Stimulated activated CD4-positive, alpha-beta T cell treated with anti-CD3 and anti-CD28 coated beads, TNF-alpha, amount 100 ng/mL, for 1 hour (primary cell): ENCODE measurements at places on chromosomes 11 and 22.

DNA sequence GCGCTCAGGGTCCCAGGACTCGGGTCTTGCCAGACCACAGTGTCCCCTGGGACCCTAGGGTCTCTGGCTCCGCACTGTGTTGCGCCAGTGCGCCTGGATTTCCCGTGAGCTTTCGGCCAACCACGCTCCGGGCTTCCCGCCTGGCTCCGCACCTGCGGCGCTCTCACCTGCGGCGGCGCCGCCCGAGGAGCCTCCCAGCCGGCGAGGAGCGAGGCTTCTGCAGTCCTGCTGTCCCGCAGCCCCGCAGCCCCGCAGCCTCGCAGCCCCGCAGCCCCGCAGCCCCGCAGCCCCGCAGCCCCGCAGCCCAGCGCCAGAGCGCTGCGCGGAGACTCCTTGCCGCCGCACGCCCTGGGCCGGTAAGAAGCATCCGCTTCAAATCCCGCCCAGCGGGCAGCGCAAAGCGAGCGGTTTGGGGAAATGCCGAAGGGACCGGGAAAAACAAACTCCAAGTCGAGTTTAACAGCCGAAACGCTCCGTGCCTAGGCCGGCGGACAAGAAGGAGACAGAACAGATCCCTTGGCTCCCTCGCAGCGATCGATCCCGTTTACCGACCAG is 939 bp downstream of the ALX4 start:
- no peak for DNase-seq

GRCh38 chr11:45171550-45171949 is 25.1 kb downstream of the PRDM11 start:
- no peak for DNase-seq

- DNase-seq: no peak
These were observed 73.8 kb upstream of the ARFGAP3 start for GRCh38 chr22:42930810-42931420.

GRCh38 chr22:31155422-31155821 is 4.6 kb upstream of the RNF185 start:
- no peak for DNase-seq

DNA sequence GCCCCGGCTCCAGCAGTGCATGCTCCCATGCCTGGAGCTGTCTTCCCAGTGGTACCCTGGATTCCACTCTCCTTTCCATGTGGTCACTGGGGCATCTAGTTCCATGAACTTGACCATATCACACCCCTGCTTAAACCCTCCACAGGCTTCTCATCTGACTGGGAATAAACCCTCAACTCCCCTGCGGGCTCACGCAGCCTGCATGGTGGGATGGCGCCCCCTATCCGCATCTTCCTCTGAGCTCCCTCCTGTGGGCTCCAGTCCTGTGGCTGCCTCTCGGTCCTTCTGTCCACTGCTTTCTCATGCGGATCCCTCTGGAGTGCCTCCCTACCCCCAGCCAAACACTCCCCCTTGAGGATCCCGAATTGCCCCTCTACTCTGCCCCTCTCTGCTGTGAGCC is 41.4 kb upstream of the TTLL12 start:
- no peak for DNase-seq

DNA sequence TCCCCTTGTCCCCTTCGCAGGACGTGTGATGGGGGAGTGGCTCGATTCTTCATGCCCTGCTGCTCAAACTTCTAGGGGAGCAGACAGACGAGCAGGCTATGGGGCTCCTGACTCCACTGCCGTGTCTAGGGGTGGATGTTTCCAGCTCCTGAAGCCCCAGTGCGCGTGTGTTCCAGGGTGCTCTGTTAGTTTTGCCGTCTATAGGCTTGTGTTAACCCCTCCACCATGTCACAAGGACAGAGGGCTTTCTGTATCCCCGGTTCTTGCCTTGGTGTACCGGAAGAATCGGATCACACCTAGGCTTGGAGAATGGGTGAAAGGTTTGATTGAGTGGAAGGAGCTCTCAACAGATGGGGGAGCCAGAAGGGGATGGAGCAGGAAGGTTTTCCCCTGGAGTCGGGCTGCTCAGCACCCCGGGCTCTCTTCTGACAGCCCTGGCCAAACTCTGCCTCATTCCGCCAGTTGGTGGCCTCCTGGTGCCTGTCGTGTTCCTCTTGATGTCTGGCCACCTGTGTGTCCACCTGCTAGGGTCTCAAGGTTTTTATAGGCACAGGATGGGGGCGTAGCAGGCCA is 810.7 kb downstream of the BRD1 start:
- no peak for DNase-seq

DNA sequence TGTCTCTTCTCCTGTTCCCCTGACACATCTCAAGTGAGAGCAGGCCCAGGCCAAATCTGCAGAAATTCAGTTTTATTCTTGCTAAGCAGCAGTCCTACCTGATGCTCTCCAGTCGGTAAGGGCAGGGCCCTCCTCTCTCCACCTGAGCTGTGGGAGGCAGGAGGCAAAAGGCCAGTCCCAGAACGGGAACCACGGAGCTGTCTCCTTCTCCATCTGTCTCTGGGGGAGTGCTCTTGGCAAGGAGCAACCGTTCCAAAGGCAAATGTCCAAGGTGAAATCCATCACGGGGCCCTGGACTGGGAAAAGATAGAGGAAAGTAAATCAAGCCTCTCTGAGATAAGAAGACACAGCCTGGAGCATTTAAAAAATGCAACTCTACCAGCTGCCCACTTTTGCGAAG is 65.2 kb upstream of the CDON start:
- no peak for DNase-seq

DNA sequence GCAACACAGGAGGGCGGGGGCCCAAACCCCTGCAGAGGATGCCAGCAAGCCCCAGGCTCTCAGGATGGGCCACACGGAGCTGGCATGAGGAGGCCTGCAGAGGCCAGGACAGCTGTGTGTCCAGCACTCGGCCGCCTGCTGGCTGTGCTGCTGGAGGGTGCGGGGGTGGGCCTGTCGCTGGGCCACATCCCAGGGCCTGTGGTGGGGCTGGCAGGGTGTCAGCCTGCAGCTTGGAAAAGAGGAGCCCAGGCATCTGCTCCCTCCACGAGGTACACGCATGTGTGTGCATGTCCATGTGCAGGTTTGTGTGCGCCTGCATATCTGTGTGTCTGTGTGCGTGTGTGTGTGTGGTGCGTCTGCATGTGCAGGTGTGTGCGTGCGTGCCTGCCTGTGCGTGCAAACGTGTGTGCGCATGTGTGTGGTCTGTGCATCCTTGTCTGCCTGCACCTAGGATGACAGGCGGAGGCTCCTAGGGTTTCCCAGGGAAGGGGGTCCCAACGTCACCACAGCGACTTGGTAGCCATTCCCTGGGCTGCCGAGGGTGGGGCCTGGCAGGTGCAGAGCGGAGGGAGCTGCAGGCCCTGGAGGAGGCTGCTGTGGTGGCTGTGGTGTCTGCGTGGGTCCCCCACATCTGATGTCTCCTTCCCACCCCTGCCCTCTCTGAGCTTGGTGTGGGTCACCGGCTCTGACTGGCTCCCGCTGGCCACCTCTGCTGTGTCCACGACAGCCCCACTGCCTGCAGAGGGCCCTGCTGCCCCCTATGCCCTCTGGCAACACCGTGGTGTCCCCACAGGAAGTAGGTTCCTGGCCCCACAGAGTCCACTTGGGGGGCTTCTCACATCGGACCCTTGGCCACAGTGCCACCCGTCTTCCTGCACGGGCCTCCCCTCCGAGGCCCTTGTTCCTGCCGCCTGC is 17.1 kb downstream of the BRSK2 start:
- no peak for DNase-seq

DNA sequence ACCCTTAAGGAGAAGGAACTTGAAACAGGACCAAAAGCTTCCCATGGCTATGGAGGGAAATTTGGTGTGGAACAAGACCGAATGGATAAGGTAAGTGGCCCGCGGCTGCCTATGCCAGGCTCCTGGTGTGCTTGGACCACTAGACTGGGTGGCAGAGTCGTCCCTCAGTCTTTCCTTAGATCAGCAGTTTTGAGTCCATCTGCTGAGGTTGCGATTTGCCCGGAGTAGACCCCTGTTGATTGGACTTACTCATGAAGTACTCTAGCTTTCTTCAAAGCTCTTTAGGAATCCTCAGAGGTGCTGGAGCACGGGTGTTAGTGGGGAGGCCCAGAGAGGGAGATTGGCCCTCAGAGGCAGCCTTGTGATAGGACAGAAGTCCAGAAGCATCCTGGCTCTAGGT is 11.5 kb downstream of the CTTN start:
- DNase-seq: no peak

DNA sequence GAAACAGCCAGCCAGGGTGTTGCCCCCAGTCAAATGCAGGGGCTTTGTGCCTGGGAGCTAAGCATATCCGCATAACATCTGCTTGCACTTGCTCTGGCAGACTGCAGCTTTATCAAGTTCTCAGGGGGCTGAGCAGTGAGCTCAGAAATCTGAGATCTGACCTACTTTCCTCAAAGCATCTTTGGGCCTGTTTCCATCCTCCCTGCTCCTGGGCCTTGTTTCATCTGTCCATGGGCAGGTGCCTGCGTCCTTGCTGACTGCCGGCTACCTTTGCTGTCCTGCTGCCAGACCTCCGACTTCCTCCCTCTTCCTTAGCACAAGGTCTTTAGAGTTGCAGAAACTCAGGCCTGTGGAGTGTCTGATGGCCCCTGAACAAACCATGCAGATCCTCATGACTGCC is 131.2 kb upstream of the B3GAT1 start:
- no peak for DNase-seq

- DNase-seq: no peak
These were observed 146.9 kb downstream of the TRIM29 start for GRCh38 chr11:119991022-119991404.

DNA sequence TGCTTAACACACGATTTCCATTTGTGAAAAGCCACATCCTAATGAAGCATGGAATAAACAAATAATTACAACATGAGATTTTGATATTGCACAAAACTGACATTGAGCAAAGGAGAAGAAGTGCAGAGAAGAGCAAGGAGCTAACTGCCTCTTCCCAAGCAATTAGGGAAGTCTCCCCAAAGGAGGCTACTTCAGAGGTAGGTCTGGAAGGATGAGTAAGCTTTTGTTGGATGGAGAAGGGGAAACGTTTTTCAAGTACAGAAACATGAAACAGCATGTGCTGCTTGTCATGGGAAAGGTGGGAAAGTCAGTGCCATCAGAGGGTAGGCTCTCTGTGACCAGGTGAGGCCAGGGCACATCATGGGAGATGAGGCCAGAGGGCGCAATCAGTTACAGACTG is 132.2 kb upstream of the SESN3 start:
- DNase-seq: no peak

DNA sequence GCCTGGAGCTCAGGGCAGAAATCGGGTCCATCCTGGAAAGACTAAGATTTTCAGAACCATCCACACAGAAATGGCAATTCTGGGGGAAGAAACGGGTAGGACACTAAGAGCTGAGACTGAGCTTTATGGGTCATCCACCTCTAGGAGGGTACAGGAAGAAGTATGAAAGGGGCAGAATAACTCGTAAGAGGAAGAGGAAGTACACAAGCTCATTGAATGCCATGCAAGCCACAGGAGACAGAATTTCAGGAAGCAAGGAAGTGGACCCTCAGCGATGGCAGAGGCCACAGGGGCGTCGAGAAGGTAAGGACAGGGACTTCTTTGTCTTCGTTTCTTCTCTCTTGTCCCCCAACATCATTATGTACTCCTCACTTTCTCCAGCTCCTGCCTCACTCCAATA is 169.6 kb downstream of the MAML2 start:
- no peak for DNase-seq

DNA sequence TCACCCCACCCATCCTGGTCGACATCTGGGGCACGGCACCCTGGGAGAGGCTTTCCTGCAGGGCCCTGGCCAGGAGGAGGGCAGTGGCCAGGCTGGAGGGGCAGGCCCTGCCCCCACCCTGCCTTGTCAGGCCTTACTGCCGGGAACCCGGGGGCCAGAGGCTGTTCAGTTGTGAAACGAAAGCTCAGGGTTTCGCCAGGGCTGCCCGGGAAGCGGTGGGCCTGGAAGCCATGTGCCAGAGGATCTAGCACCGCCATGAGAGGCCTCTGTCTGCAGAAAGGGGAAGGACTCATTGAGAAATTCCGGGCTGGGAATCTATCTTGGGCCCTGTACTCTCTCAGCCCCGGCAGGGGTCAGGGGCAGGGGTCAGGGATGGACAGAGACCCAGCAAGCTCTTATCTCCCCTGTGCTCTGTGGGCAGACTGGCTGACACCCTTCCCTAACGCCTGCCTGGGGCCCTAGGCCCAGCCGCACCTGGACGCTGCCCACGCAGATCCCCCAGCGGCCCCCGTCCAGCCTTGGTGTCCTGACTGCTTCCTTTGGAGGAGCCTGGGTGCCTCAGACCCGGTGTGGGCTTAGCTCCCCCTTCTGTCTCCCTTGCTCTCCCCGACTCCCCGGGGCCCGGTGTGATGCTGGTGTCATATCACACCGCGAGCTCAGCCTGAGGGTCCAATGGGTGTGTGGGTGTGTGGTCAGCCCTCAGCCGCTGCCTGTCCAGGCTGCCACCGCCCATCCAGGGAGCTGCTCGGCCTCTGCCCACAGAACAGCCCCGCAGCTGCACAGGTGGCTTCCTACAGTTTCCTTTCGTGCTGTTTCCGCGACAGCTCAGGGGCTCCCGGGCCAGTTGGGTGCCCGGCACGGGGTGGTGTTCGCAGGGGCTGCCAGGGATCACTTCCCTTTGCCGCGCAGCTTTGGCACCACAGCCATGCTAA is 6.5 kb downstream of the PIM3 start:
- no peak for DNase-seq

- no peak for DNase-seq
These were observed 105.1 kb upstream of the B3GAT1 start for GRCh38 chr11:134517115-134517514.

DNA sequence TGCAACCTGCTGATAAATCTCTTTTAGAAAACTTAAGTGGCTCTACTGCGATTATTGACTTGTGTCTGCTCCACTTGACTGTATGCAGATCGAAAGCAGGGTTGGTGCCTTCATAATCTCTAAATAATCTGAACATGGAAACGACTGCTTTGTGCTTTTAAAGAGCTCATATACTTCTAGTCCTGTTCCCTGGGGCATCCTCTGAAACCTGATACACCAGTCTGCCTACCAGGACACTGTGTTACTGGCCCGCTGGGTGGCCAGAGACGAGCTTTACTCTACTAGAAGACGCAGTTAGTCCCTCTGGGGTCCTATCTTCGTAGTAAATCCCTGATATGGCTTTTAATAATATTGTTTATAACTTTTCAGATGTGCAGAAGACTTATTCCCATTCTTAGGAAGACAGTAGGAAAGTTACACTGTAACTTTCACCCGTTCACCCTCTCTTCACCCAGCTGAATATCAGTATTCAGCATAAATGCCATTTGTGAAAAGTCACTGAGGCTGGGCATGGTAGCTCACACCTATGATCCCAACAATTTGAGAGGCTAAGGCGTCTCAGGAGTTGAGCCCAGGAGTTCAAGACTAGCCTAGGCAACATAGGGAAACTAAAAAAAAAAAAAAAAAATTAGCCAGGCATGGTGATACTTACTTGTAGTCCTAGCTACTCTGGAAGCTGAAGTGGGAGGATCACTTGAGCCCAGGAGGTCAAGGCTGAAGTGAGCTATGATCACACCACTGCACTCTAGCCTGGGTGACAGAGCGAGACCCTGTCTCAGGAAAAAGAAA is 9.0 kb upstream of the HTR3B start:
- DNase-seq: no peak

- no peak for DNase-seq
These were observed 11.5 kb upstream of the ANO1 start for GRCh38 chr11:70066628-70067027.

GRCh38 chr22:40651057-40651456 is 14.5 kb upstream of the MRTFA start:
- no peak for DNase-seq
